ENCODE measurements at places on chromosomes 4 and X.
A peak's percentile ranks its signal among the peaks of the same experiment; 100 is the strongest.

- DNase-seq = no peak
These were observed 14.7 kb downstream of the APEX2 start for GRCh38 chrX:55014897-55015299.

- DNase-seq = no peak
These were observed 7.3 kb downstream of the CFAP99 start for GRCh38 chr4:2426069-2426397.

- no peak for DNase-seq
These were observed 310.4 kb downstream of the SPRY1 start for GRCh38 chr4:123706973-123707372.

DNA sequence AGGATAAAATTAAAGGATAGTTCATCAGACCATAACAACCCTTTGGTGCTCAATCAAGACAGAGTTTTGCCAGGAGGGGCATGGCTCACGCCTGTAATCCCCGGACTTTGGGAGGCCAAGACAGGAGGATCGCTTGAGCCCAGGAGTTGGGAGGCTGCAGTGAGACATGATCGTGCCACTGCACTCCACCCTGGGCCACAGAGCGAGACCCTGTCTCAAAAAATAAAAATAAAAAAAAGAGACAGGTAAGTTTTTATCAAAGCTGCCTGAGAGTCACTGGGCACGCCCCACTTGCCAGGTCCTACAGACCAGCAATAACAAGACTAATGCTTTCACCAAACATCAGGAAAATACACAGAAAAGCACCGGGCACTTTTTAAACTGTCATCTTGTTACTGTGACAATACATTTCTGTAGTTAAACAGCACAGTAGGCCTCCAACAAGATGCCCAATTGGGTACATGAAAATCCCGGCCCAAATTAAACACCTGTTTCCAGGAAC, 765 bp downstream of the CFAP97 start:
- DNase-seq = no peak

- DNase-seq = no peak
These were observed 3.2 kb downstream of the PITX2 start for GRCh38 chr4:110619463-110620247.

DNA sequence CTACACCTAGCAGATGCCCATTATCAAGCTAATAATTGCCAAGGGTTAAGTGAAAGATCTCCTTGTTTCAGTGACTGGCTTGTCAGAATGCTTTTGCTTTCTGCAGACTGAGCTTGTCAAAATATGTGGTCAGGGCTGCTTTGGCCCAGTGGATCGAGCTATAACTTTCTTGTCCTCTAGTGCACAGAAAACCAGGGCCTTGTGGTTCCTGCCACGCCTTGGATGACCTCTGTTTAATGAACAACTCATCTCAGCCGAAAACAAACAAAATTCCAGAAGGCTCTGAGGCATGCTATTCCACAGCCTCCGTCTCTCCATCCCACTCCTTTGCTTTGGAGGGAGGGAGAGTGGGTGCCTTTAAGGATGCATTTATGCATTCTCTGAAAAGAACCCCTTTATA, 11.3 kb downstream of the EVC start:
- DNase-seq = peak; percentile 98

DNA sequence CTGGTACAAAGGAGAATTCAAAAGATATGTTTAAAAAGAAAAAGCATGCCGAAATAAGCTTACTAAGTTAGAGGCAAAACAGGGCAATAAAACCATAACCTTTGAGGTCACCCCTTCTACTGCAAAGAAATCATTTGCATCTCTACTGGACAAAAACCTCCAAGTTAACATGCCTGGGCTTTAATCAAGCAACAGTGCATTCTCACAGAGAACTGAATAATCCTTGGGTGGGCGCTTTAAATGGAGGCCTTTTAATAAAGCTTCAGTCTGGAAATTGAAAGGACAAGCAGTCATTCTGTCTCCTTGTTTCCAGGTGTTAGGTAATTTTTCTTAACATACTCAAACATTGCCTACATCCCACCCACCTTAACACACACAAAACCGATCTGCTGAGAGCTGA, 34.6 kb upstream of the SMS start:
- no peak for DNase-seq

- DNase-seq = peak; percentile 84
These were observed at the start of gene TBC1D8B for GRCh38 chrX:106802388-106803275. TBC1D8B (plus strand) TSS chrX:106802673; CDS start chrX:106802854, 181 bp downstream.

- DNase-seq = no peak
These were observed 23.3 kb downstream of the ADGRL3 start for GRCh38 chr4:61223385-61223784.
